ENCODE measurements at places on chromosomes 13 and 19. TPM values are rescaled to one million over a fixed set of nuclear protein-coding genes. Genes with fewer than 3 reads are reported as not detected.

PLIN5 gene
- not detected for total RNA-seq

GRCh38 chr19:3045885-3046697 is 16.2 kb downstream of the TLE5 start:
- no peak for DNase-seq

GRCh38 chr13:113442354-113442984 is 10.8 kb downstream of the ADPRHL1 start:
- no peak for DNase-seq

NUDT15 gene
- 38.5 TPM for total RNA-seq
